ENCODE measurements at places on chromosomes 7 and 10.

- no peak for DNase-seq
These were observed 1.2 kb upstream of the ADD3 start for GRCh38 chr10:110006358-110007160.

DNA sequence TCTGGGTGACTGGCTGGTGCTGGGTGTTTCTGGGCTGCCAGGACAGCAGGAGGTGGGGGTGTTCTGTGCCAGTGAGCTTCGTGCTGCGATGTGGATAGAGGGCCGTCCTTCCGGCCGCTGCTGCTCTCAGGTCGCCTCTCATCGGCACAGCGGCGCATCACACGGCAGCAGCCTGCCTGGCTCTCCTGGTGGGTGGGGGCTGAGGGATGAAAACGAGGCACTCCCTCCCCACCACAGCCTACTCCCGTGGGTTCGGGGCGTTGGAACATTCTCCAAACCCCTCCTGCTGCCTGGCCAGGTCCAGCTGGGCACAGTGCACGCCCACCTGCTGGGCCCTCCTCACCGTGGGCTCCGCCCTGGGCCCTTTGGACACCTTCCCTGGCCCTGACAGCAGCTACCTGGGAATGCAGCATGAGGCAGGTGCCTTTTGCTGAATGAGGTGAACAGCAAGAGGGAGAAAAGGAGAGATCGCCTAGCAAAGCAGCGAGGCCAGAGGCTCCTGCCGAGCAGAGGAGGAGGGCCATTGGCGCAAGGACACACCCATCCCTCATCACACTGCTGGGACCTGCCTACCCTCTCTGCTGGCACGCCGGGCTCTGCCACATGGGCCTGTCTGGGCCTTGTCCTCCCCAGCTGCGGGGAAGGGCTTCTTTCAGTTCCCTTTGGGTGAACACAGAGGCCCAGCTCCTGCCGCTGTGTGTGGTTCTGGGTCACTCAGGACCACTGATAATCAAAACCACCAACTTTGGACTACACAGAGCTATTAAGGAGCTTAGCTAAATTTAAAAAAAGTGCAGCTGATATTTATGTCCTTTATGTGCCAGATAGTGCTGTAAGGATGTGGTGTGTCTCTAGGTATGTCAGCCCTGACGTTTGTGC lies 33.4 kb downstream of the INPP5A start:
- no peak for DNase-seq

- no peak for DNase-seq
These were observed 1.4 kb downstream of the HABP2 start for GRCh38 chr10:113554214-113554613.

GRCh38 chr7:20442951-20443350 lies 112.3 kb downstream of the ITGB8 start:
- DNase-seq = no peak
